NCI-H1105 treated with DMSO at 0.1 percent for 48 hours (cell line): ENCODE measurements at places on chromosomes 2 and 18.

DNA sequence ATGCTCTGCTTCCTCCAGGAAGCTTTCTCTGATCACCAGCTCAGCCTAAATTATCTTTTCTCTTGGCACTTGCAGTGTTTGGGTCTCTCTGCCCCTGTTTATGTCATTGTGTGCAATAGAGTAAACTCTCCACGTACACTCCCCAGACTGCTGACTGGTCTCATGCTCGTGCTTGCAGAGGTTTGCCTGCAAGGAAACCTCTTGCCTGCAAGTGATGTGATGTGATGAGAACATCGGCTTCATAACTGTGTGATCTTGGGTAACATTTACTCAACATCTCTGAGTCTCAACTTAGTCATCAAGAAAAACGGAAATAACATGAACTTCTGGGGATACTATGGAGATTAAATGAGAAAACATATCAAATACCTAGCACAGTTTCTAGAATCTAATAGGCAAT is 92.3 kb downstream of the BIN1 start:
- DNase-seq: no peak

GRCh38 chr2:222604749-222605515 is 51.0 kb downstream of the FARSB start:
- DNase-seq: no peak

DNA sequence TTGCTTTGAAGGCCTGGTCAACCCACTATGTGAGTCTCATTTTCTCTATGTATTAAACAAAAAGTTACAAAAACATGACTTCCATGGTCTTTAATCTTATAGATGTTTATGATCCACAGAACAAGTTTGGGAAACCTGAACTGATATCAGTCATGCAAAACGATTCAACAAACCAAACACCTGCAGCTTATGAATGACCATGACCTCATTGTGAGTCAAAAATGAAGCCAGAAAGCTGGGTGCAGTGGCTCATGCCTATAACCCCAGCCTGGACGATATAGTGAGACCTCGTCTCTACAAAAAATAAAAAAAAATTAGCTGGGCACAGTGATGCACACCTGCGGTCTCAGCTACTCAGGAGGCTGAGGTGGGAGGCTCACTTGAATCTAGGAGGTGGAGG is 270.4 kb upstream of the CCDC68 start:
- no peak for DNase-seq

- no peak for DNase-seq
Measured at GRCh38 chr2:38997781-38998180, 108.1 kb downstream of the ARHGEF33 start.

GRCh38 chr18:77622009-77622692 is 372.5 kb downstream of the GALR1 start:
- no peak for DNase-seq

GRCh38 chr2:198774576-198774975 is 683.2 kb downstream of the SATB2 start:
- DNase-seq: peak; percentile 14

DNA sequence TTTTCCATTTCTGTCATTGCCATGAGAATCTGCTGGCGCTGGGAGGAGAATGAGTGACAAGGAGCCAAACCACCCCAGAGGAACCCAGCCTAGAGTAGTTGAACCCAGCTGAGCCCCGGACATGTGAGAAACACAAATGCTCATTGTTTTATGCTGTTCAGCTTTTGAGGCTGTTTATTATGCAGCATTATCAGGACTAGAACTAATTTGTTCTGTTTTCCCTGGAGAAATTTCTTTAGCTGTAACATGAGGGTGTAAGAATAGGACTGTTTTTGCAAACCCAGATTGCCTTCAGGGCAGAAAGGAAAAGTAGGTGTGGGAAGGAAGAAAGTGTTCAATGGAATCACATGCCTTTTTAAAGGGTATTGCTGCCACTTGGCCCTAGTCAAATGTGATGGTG is 28.5 kb upstream of the DOCK10 start:
- no peak for DNase-seq

- DNase-seq: no peak
Measured at GRCh38 chr2:75790121-75790813, 79.6 kb upstream of the GCFC2 start.

- DNase-seq: no peak
Measured at GRCh38 chr2:200782251-200782650, 29.5 kb upstream of the BZW1 start.

- DNase-seq: no peak
Measured at GRCh38 chr2:42888321-42889245, 96.2 kb upstream of the HAAO start.
